HEK293T (cell line): ENCODE measurements at places on chromosomes 13 and 19.

GRCh38 chr13:71320452-71320851, 546.6 kb downstream of the DACH1 start:
- peak; percentile 68 for DNase-seq

GRCh38 chr13:46124531-46124966, 19.7 kb upstream of the CPB2 start:
- no peak for DNase-seq

- DNase-seq: no peak
These were observed 12.4 kb upstream of the ITM2B start for GRCh38 chr13:48220592-48220980.

- no peak for DNase-seq
These were observed 100.8 kb upstream of the WASF3 start for GRCh38 chr13:26456650-26457049.

- no peak for DNase-seq
These were observed 152.2 kb upstream of the UBL3 start for GRCh38 chr13:30002577-30002976.

DNA sequence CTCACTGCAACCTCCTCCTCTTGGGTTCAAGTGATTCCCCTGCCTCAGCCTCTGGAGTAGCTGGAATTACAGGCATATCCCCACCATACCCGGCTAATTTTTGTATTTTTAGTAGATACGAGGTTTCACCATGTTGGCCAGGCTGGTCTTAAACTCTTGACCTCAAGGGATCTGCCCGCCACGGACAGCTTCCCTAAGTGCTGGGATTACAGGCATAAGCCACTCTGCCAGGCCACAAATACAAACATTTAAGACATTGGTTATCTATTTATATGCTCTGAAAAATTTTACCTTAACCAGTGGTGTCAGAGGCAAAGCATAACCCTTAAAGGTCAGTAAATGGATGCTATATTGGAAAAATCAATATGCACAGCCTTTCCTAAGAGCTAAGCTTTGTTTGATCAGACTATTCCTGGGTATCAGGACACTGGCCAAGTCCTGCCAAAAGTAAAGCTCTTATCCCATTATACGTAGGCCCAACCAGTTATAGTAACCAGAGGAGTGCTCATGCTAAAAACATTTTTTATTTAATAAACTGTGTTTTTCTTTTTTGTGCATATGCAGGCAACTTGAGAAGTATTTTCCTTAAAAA, 56.4 kb upstream of the STARD13 start:
- DNase-seq: no peak

GRCh38 chr19:5973376-5973775, 4.6 kb downstream of the RANBP3 start:
- DNase-seq: no peak

DNA sequence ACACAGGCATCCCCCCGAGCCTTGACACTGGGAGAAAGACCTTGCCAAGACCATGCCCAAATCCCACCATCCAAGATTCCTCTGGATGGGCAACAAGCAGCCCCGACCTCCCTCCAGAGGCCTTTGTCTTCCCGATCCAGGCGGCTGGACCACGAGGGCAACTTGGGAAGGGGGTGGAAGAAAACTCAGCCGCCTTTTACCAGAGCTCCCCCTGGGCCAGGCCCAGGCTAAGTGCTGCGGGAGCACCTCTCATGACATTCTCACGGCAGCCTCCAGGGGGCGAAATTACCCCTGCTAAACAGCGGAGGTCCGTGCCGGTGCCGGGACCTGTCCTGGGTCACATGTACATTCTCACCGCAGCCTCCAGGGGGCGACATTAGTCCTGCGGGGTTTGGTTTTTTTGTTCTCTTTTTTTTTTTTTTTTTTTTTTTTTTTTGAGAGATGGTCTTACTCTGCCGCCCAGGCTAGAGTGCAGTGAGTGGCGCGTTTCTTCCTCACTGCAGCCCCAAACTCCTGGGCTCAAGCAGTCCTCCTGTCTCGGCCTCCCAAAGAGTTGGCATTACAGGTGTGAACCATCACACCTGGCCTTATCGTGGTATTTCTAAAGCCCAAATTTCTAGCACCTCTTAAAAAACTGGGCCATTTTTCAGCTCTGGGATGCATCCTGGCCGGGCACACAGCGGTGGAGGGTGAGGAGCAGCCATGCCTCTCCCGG, 2.1 kb upstream of the RSPH6A start:
- peak; percentile 98 for DNase-seq

DNA sequence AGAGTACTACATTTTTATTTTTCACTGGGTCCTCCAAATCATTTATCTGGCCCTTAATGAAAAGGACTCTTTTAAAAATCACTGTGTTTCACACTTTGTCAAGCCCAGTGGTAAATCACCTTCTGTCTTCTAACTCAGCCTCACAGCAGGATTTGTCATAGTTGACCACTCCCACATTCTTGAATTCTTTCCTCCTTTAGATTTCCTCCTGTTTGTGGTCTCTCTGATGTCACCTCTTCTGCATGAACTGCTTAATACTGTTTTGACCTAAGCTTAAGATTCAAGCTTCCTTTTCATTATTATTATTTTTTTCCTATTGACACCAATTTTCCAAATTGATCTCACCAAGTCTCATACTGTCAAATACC, 899.8 kb upstream of the MIR17HG start:
- no peak for DNase-seq

DNA sequence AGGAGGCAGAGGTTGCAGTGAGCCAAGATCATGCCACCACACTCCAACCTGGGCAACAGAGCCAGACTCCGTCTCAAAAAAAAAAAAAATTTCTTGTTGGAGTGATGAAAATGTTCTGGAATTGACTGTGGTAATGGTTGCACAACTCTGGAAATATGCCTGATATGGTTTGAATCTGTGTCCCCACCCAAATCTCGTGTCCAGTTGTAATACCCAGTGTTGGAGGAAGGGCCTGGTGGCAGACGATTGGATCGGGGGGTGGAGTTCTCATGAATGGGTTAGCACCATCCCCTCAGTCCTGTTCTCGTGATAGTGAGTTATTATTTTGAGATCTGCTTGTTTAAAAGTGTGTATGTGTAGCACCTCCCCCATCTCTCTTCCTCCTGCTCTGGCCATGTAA, 41.1 kb upstream of the MAP3K10 start:
- no peak for DNase-seq

DNA sequence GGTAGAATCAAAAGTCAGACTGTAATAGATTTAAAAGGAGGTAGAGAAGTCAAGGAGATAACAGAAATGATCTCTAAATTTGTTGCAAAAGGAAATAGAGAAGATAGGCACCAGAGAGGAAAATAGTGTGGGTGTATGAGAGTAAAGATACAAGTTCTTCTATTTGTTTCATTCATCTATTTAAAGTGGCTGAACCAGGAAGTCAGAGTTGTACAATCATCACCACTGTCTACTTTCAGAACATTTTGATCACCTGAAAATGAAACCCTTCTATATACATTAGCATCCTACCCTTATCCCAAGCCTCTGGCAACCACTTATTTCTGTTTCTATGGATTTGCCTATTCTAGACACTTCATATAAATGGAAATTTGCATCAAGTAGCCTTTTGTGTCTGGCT, 36.7 kb downstream of the INTS6 start:
- DNase-seq: no peak

GRCh38 chr19:50361290-50362029, 4.0 kb downstream of the NAPSA start:
- peak; percentile 42 for DNase-seq

- no peak for DNase-seq
These were observed 35.1 kb downstream of the RASA3 start for GRCh38 chr13:114097212-114097892.

DNA sequence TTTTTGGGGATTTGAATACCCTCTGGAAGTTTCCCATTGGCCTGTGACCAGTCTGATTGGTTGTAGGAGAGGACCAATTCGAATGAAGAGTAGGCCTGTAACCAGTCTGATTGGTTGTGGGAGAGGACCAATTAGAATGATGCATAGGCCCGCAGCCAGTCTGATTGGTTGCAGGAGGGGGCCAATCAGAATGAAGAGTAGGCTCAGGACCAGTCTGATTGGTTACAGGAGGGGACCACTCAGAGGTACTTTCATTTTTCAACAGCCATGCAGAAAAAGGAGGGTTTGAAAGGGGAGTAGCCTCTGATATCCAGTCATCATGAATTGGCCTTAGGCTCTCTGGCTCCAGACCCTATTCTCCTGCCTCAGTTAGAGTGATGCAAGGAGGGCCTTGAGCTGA, 30.4 kb upstream of the SLC1A5 start:
- no peak for DNase-seq

DNA sequence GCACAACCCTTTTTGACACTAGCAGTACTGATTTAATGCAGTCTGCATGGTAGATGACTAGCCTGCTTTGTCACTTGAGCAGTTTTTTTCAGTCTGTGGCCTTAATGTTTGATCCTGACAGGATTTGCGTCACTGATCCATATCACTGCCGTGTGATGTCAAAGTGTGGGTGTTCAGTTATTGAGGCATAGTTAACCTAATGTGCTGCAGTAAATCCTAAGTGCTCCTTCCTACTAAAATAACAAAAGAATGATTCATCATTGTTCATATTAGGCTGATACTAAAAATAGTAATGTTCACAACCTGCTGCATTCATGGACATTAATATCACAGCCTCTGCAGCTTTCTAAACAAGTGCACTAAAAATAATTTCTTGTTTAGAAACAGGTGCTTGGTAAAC, 121.9 kb upstream of the MLNR start:
- no peak for DNase-seq

GRCh38 chr19:30225676-30226463, 146.3 kb upstream of the ZNF536 start:
- DNase-seq: peak; percentile 37

DNA sequence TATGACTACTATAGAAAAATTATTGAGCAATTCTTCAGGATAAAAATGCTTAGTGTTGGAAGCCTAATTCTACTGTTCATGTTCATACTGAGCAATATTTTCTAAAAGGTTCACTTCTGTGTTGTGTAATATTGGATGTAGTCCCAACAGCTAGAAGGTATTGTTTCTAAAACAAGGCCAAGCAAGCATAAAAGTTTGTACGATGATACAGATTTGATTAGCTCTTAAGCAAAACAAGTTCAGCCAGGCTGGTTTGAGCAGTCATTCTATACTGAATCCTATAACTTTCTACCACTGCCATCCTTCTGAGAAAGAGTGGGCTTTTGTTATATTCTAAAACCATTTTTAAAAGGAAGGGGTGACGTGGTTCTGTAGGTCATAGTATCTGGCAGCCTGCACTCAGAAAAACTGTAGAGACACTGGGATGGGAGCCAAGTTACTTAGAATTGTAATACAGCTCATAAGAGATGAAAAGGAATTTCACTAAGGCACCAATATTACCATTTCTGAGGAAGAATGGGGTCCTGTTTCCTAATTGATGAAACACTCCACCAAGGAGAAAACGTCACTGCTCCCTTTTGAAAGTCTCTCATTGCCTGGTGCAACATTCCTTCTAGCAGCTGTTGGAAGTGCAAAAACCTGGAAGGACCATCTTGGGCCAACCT, 275.0 kb upstream of the DACH1 start:
- no peak for DNase-seq

GRCh38 chr13:39269411-39269810, 231.2 kb downstream of the NHLRC3 start:
- DNase-seq: no peak

- no peak for DNase-seq
These were observed 7.1 kb downstream of the RAB11B start for GRCh38 chr19:8397271-8397670.

GRCh38 chr13:55517312-55517711, 1623.4 kb upstream of the PRR20A start:
- DNase-seq: peak; percentile 4

- no peak for DNase-seq
These were observed 278.7 kb downstream of the PCDH9 start for GRCh38 chr13:66951426-66951825.

DNA sequence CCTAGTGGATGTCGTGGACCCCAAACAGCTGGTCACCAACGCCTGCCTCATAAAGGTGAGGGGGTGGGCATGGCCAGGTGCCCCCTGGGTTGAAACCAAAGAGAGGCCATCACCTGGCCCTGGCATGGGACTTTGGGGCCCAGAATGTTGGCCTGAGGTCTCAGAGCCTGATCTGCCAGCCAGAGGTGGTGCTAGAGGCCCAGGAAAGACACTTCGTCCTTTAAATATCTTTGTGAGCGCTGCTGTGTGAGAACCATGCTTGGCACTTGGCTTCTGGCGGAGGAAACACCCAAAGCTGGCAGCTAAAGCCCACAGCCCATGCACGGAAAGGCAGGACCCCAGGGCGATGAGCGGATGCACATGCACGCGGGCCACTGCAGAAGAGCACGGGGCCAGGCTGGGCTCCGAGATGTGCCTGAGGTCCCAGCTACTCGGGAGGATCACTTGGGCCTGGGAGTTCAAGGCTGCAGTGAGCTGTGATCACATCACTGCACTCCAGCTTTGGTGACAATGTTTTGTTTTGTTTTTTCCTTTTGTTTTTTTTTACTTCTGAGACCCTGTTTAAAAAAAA, 4.3 kb upstream of the ADM5 start:
- no peak for DNase-seq

DNA sequence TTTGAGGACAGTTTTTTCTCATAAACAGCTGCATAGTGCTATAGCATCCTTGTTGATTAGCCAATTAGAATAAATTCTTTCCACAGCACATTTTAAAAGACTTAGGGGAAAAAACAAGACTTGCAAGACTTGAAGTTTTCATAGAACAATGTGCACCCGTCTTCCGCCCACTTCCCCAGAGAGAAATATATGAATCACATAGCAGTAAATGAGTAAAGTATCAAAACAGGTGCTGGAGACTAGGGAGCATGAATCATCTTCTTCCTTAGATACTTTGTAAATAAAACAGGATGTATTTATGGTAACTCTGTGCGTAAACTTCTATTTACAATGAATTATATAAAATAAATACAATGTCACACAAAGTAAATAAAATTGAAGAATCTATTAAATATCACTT, 75.1 kb downstream of the COL4A2 start:
- DNase-seq: no peak

GRCh38 chr19:42330241-42330711, 4.8 kb downstream of the MEGF8 start:
- no peak for DNase-seq

DNA sequence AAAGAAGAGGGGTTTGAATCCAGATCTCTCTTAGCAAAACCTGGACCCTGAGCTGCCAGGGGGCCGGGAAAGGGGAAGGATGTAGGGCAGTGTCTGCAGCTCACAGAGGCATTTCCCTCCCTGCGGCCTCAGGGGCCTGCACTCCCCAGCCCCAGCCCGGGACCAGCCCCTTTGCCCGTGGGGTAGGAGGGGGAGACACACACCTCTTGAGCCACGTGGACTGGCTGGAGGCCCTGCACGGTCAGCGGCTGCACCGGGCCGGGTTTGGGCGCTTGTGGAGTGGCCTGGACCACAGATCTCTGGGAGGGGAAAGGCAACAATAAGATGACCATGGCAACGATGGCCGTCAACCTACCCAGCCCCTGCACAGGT, 26.9 kb downstream of the RFX1 start:
- no peak for DNase-seq

DNA sequence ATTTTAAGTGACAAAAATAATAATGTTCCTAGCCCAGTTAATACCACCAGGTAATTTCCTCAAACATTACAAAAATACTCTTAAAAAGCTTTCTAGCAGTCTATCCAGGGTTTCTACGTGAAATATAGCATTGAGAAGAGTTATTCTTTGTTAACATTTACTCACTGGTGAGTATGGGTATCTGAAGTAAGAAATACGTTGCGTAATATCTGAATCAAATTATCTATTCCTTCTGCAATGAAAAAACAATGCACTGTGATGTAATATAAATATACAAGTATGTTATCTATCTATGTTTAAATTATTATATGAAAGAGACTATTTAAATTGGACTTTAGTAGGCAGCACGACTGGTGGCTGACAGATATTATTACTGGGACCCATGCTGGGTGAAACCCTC, 5.7 kb upstream of the IGFL2 start:
- DNase-seq: no peak

- DNase-seq: no peak
These were observed 26.2 kb downstream of the INSR start for GRCh38 chr19:7267792-7268704.
